NCI-H345 (cell line): ENCODE measurements at places on chromosomes 2 and 18.

GRCh38 chr18:48181857-48182256, 227.3 kb downstream of the ZBTB7C start:
- no peak for DNase-seq

GRCh38 chr2:203061346-203061745, 46.7 kb downstream of the NBEAL1 start:
- DNase-seq = no peak

GRCh38 chr2:198283146-198283545, 478.8 kb downstream of the PLCL1 start:
- no peak for DNase-seq

GRCh38 chr2:44918095-44918775, 23.3 kb upstream of the SIX3 start:
- no peak for DNase-seq

DNA sequence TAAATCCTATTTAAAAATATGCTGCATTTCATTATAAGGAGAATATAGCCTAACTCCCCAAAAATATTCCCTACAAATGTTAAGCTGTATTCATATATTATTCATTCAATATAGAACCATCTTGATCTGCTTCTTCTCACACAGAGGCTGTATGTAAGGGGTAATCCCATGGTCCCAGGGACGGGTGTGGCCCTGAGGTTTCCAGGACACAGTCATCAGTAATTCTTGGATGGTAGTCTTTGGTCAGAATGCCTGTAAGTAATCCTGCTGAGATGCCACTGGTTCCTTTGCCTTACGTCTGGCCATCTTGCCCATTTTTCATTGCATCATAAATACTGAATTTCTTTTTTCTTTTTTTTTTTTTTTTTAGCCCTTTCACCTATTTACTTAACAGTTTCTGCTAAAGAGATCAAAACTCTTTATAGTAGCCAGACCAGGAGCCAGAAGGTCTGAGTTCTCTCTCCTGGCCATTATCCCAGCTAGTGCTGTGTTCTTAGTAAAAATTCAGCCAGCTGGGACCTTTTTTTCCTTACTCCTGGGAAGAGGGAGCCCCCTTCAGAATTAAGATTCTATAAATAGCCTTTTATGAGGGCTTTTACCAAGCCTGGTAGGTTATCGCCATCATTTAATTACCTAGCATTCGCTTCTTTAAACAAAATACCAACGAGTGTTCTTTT, 134.9 kb downstream of the SOX11 start:
- no peak for DNase-seq

GRCh38 chr2:204205082-204205481, 268.5 kb downstream of the ICOS start:
- no peak for DNase-seq

GRCh38 chr2:60867848-60868247, 13.5 kb upstream of the REL start:
- DNase-seq = no peak

GRCh38 chr2:216775043-216775453, 79.7 kb upstream of the IGFBP5 start:
- peak; percentile 44 for DNase-seq

DNA sequence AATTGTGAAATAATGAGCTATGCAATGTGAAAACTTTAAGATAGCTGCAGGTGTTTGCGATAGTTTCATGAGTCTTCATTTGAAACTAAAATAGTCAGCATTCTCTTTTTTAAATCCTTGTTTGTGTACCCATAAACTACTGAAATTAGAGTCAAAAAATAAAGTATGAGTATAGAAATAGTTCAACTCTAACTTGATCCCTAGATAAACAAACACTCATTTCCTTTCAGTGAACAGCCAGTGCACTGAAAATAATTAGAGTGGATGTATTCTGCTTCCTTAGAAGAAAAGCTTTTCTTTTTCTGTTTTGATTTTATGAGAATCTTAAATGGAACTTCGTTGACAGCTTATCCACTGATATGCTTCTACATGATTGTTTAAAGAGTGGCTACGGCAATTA, 1033.4 kb downstream of the SOCS6 start:
- no peak for DNase-seq

GRCh38 chr2:102801098-102801718, 39.4 kb downstream of the TMEM182 start:
- no peak for DNase-seq

DNA sequence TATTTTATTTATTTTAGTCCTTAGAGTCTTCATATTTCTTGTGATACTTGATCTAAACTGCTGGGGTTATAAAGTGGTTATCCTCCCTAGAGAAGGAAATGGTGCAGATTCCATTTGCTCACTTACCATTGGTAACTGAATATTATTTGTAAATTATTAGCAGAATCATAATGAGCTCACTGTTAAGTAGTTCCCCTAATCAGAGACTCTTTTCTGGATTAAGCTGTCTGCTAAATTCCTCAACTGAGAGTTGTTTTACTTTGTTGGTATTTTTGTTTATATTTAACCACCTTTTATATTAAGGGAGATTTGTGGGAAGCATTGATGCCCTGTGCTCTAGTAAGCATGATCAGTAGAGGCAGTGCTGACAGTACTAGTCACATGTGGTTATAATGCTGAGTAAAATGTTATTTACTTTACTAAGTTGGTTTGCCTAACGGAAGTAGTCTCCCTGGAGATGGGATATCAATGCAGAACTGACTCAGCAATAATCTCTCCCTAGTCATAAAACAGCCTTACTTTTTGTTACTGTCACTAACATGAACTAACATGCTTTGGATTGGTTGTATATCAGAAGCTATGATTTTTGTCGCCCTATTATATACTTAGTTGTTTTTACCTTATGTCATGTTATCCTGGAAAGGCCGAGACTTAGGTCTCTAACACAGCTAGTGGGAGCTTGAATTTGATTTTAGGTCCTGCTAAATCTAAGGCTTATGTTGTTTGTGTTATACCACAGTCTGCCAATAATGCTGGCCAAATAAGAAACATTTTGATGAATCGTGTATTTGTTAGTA, 166.7 kb downstream of the MCFD2 start:
- no peak for DNase-seq

DNA sequence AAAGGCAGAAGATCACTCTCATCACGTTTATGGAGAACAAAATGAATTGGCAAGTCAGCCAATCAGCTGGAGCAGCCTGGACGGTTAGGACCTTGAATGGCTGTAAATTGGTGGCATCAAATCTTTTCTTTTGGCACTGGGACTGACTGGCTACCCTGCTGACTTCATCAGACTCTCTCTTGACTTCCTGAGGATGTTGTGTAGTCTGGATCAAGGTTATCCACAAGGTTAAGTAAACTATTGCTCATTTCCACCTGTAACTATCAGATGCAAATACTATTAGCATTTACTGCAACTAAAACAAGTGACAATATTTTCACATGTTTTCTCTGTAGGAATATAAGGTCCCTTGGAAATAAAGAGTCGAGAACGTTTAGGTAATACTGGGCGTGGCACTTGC, 134.3 kb upstream of the RASGRP3 start:
- no peak for DNase-seq

DNA sequence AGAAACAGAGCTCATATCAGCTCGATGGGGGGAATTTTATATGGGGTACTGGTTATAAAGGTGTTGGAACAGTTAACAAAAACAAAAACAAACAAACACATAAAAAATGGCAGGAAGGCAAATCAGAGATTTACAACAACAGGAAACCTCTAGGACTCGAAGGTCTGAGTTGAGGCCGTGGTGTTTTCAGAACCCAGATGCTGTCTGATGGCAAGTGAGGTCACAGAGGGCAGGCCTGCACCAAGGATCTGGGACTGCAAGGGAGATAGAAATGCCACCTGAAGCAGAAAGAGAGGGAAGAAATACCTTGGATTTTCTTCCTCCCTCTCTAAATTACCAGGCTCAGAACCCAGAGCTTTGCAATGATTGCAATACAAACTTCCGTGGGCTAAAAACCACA, 429.5 kb downstream of the ZNF521 start:
- DNase-seq = no peak

- DNase-seq = no peak
These were observed 133.0 kb downstream of the WDSUB1 start for GRCh38 chr2:159153463-159153862.

DNA sequence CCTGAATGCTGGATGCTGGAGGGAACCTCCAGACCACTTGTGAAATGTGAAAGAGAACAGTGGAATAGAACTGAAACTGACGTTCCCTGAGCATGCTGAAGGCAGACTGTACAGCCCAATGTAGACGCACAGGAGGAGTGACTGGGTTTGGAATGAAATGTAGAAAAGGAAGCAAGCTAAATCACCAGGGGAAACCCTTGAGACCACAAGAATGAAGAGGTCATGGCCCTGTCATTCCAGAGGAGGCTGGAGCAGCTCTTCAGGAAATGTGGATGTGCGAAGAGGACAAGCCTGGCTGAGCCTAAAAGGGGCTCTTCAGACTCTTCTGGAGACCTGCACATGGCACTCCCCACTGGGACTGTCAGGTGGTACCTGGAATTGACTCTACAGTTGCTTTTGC, 118.5 kb upstream of the ALPP start:
- no peak for DNase-seq

- peak; percentile 89 for DNase-seq
These were observed 171.5 kb downstream of the ALK start for GRCh38 chr2:29749843-29750242.

- peak; percentile 89 for DNase-seq
These were observed 101.8 kb downstream of the CD226 start for GRCh38 chr18:69845593-69846506.

DNA sequence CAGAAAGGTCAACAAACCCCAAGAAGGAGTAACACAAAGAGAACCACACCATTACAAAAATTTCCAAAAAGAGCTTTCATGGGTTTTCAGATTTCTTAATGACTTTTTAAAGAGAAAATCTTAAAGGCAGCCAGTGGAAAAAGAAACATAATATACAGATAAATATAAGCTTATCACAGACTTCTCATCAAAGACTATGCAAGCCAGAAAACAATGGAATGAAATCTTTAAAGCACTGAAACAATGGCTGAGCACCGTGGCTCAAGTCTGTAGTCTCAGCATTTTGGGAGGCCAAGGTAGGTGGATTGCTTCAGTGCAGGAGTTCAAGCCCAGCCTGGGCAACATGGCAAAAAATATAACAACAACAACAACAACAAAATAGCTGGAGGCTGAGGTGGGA, 237.4 kb downstream of the CYP26B1 start:
- DNase-seq = no peak

GRCh38 chr2:112173646-112174319, 35.6 kb downstream of the FBLN7 start:
- no peak for DNase-seq

GRCh38 chr2:59490994-59491393, 1062.5 kb downstream of the BCL11A start:
- no peak for DNase-seq

DNA sequence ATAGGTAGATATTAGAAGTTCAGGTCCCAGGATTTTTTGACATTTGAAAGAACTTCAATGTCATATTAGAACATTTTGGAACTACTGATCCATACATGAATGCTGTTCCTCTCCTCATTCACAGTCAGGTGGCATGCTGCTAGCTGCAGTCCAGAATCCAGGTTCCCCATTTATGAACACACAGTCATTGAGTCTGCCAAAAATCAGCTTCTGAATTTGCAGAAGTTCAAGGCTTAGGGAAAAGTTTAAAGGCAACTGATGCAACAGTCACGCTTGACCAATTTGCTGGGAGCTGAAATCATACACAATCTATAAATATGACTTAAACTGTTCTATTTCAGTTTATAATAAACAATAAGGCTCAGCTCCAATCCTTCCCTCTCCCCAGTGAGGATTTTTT, 17.3 kb upstream of the TTR start:
- DNase-seq = no peak

DNA sequence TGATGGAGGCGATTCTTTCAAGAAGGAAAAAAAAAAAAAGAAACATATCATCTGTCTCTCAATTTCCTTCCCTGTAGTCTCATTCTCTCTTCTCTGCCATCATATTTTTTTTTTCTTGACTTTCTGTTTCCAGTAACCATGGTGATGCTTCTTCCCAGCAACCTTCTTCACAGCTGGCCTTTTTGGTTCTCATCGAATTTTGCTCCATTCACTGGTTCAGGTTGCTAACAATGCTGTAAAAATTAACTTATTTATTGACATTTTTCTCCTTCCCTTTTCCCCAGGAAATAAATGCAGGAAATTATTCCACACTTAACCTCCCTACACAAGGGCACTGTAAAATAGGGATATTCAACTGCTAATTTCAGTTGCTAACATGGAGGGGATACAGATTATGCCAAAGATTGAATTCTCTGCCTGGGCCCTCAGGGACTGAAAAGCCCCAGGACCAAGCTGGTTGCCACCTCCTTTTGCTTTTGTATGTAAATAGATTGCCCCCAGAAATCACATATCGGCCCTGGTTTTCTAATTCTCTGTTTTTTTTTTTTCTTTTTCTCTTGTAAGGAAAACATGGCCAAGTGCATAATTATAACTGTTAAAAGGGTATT, 154.7 kb downstream of the MAP2 start:
- no peak for DNase-seq

DNA sequence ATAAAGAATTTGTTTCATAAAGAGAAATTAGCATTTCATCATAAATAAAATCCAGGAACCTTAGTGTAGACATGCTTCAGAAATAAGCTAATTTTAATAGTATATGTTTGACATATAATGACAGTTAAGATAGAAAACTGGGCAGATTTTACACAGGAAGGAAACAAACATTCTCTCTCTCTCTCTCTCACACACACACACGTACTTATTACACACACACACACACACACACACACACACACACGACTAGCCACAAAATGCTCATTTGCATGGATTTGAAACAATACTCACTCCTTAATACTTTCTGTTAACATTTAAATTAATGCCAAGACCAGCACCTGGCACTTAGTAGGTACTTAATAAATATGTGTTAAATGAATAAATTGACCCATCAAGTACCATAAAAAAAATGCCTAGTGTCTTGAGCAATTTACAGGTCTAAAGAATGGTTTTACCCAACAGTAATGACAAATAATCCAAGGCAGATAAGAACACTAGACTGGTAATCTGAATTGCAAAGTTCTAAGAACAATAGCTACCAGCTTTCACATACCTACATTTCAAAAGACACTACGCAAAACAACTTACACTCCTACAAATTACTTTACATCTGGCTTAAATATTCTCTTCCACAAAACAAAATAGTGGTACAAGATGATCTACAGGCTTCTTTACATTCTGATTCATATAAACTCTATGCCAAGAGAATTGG, 2.9 kb upstream of the GALNT3 start:
- no peak for DNase-seq

GRCh38 chr2:143473820-143474219, 344.6 kb downstream of the ARHGAP15 start:
- DNase-seq = no peak
